Gastrocnemius medialis (tissue), 4 donors: ENCODE measurements at places on chromosomes 4 and X. TPM values are rescaled to one million over a fixed set of nuclear protein-coding genes. Genes with fewer than 3 reads are reported as not detected.

ZNF630 gene
- total RNA-seq = 0.78 TPM

LIMCH1 gene
- 36.2 TPM for total RNA-seq

DNA sequence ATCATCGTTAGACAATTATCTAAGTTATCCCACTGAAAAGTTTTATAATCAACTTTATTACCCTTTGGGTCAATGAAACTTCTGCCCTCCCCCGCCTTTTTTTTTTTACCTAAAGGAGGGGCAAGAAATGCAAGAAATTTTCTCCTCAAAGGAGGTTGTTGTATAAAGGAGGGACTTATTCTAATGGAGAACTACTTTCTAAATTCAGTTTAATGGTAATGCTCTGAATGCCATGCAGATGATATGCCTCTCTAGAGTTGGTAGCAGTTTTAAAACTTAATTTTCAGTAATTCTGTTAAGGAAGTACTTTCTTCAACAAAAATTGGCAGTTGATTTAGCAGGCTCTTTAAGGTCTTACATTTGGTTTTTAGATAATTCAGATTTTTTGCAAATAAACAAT, 23.3 kb downstream of the PDLIM5 start:
- no peak for DNase-seq

DNA sequence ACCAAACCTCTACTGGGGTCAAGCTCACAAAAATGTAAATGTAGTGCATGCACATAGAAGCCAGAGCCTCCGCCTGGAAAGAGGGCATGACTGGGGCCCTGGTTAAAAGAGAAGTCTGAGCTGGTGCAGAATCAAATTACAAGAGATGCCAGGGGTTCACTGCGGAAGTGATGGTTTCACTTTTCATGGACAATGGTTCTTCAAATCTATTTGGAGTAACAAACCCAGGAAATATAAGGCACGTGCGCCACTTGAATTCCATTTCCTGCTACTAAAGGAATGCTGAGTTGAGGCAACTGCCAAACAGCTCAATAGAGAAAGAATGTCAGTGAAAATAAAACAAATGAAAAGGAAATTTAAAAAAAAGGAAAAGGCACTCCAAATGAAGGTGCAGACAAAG, 79.8 kb downstream of the FUNDC1 start:
- DNase-seq = peak; percentile 10

DNA sequence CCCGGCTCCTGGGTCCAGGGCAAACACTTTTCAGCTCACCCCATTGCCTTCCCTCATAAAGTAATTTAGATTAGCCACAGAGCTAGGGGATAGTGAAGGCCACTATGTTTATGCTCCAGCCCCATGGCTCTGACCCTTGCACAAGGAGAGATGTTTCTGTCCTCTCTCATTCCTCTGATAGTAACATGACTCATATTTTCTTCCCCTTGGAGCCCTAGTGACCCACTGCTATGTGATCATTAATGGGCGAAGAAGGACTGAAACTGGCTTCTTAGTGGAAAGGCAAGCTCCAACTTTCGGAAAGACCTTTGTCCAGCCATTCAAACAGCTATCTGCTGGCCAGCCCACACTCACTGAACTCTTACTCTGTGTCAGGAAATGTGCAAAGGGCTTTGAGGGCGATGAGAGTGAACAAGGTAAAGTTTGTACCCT, 12.3 kb downstream of the CLDN2 start:
- DNase-seq = no peak

DNA sequence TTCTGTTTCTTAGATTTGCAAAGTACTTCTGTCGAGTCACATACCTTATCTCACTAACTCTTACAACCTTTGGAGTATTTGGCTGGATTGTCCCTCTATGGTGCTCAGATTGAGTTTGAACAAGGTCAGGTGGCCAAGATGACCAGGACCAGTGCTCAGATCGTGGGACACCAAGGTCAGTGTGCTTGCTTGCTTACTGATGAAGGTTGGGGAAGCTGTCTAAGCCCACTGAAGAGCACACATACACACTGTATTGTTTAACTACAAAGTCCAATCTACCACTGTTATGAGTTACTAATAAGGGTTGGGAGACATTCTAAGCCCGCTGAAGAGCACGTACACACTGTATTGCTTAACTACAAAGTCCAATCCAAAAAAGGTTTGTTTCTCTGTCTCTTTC, 53.7 kb downstream of the TAB3 start:
- DNase-seq = no peak

GRCh38 chr4:183348706-183349659, 26.8 kb upstream of the CLDN24 start:
- DNase-seq = no peak

DNA sequence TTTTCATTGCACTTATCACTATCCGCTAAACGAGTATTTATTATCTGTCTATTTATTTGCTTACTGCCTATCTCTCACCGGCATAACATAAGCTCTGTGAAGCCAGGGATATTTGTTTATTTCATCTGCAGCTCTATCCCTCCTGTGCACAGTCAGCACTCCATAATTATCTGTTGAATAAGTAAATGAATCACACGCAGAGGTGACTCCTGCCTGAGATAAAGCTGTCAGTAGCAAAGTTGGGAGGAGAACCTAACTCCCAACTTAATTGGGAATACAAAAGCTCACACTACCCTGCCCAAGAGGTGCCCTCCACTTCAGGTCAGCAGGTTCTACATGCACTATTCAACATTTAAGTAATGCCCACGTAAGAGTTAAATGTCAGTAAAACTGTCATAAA, 85.7 kb downstream of the CORIN start:
- DNase-seq = no peak

- DNase-seq = no peak
Measured at GRCh38 chr4:27648416-27648815, 787.8 kb downstream of the STIM2 start.

DNA sequence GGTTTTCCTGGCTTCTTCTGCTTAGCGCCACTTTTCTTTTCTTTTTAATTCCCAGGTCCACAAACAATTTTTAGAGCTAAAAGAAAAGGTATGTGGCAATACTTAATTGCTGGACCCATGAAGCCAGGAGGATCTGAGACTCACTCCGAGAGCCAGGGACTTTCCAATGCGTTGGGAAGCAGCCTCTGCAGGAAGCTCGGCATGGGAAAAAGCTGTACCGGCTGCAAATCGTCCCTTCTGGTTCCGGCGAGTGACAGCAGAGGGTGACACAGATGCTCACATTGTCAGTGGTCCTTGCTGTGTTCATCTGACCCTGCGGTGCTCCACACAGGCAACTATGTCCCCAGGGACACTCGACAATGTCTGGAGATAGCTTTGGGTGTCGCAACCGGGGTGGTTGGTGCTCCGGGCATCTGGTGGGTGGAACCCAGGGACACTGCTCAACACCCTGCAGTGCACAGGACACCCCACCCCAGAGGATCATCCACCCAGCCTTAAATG, 164.0 kb downstream of the PRKX start:
- no peak for DNase-seq

GRCh38 chr4:37802068-37802666, 24.3 kb upstream of the PGM2 start:
- DNase-seq = no peak
